ENCODE measurements at places on chromosomes 6 and 20. TPM values are rescaled to one million over a fixed set of nuclear protein-coding genes. Genes with fewer than 3 reads are reported as not detected.

Gene ZNF76
- 31.3 TPM for total RNA-seq

GRCh38 chr6:13252790-13253189 is 75.5 kb downstream of the TBC1D7 start:
- no peak overlapping the region for H3K4me3 ChIP-seq
- no peak overlapping the region for H3K27ac ChIP-seq
- DNase-seq = no peak
- H3K36me3 ChIP-seq = no peaks in the 10 kb centered on the region

DNA sequence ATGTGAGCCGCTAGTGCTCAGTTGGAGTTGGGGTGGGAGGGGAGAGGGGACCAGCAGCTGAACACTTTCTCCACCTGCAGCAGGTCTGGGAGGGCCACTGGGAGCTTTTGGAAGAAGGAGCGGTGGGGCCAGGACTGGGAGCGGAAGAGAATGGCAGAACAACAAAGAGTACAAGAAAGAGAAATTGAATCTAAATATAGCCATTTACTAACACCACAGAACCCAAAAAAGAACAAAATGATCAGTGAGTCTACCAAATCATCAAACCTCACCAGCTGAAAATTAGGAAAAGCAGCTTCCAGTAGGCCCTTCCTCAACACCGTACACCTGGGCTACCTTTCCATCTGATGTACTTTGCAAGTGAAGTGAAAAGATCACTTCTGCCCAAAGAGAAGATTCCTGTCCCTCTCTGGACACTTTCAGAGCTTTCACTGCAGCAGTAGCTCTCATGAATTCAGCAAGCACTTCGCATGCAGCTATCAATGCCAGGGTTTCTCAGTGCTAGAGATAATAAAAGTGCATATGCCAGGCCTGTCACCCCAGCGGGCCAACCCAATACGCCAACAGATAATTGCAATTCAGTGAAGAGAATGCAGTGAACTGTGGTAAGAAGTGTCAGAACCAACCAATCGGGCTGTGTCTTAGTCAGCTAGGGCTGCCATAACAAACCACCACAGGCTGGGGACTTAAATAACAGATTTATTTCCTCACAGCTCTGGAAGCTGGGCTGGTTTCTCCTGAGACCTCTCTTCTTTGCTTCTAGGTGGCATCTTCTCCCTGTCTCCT is 597 bp downstream of the LY86 start:
- H3K36me3 ChIP-seq = no peaks in the 10 kb centered on the region
- peaks cover 13% of the 10 kb centered on the region for H3K4me1 ChIP-seq
- H3K27me3 ChIP-seq = no peaks in the 10 kb centered on the region
- H3K27ac ChIP-seq = no peak overlapping the region

Gene OR2J3
- not detected for total RNA-seq

Gene C20orf141
- not detected for total RNA-seq

- H3K36me3 ChIP-seq = no peaks in the 10 kb centered on the region
- no peak overlapping the region for H3K4me3 ChIP-seq
- DNase-seq = peak; percentile 81
- no peak overlapping the region for H3K27ac ChIP-seq
- H3K4me1 ChIP-seq = no peaks in the 10 kb centered on the region
Measured at GRCh38 chr20:956330-956951, 40.3 kb upstream of the ANGPT4 start.

DNA sequence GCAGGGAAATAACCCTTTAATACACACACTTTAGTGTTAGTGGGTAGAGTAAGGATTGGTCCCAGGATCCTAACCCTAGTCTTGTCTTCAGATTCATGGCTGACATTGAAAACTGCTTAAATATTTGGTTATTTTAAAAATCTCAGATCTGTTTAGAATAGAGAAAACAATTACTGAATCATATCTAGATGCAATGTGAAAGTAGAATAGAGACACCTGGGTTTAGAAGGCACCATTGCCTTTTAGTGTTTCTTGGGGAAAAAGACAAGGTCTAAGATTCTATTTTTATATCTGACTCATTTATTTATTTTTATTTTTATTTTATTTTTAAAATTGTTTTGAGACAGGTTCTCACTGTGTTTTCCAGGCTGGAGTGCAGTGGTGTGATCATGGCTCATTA is 6.0 kb downstream of the DDX43 start:
- no peak overlapping the region for H3K4me3 ChIP-seq
- no peak overlapping the region for H3K27ac ChIP-seq
- H3K27me3 ChIP-seq = no peaks in the 10 kb centered on the region
- H3K36me3 ChIP-seq = no peaks in the 10 kb centered on the region

Gene HTR1B
- 0.84 TPM for total RNA-seq

Gene TJAP1
- total RNA-seq = 31.2 TPM

DNA sequence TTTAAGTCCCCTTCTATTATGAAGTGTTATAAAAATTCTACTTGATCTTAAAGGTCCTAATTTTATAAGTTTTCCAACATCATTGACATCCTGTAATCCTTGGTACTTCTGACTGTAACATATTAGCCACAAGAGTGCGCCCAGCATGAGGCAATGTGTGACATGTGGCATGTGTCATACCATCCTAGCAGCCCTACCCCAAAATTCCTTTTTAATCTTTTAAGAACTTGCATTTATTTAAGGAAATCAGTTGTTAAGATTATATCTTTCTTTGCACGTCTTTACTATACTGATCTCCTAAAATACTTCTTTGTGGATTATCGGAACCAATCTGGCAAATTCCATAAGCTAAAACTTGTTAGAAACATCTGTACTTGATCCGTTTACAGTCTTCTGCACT is 167.1 kb upstream of the SLC24A3 start:
- no peak overlapping the region for H3K4me3 ChIP-seq
- peaks cover 7% of the 10 kb centered on the region for H3K4me1 ChIP-seq
- H3K27ac ChIP-seq = no peak overlapping the region
- DNase-seq = no peak
- H3K36me3 ChIP-seq = no peaks in the 10 kb centered on the region

Data from upper lobe of right lung (tissue), 1 donor.